ENCODE measurements at places on chromosomes 11 and 22.

DNA sequence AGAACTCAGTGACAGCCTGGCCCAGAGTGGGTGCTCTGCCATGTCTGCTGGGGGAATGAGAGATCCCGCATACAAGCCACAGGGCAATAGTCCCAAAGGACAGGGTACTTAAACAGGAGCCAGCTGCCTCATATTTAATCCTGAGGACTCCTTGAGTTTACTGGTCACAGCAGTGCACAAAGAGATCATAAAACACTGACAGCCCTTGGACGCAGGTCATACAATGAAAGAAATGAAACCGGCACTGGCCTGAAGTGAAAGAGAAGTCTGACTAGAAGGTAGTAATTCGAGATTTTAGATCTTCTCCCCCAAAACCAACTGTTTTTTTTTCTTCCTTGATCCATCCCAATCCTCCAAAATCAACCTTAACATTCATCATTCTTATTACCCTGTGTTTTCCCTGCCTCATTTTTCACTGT lies 299.8 kb upstream of the SYN3 start:
- no peaks in the 10 kb centered on the region for H3K4me1 ChIP-seq
- H3K36me3 ChIP-seq: no peaks in the 10 kb centered on the region
- H3K27me3 ChIP-seq: no peaks in the 10 kb centered on the region

DNA sequence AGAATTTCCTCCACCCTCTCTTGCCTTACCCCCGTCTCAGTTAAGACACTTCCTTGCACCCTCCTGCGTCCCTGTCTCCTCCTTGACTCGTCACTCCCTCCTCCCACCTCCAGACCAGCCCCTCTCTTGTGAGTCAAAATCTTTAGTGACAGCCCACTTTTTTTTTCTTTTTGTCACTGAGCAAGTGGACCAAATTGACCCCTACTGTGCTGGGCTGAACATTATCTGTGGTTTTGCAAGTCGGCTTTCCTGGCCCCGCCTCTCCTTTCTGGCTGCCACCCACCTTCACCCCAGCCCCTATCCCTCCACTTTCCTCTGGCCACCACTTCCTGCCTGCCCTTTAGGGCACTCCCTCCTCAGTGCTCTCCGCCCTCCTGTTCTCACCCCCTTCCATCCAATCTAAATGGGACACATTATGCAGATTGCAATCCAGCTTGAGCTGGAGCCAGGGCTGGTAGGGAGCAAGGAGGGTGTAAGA lies at the start of gene APLNR:
TSS of gene APLNR (minus strand) at position 47 of the 478 bp plus-strand sequence. CDS start 246 bp downstream, outside the sequence.
- no peak within 1 kb of the TSS for H3K27ac ChIP-seq
- no peak for DNase-seq
- H3K4me1 ChIP-seq: no peaks in the 10 kb centered on the region
- no peaks in the 10 kb centered on the region for H3K36me3 ChIP-seq
- H3K27me3 ChIP-seq: no peaks in the 10 kb centered on the region
- H3K4me3 ChIP-seq: no peak within 1 kb of the TSS

DNA sequence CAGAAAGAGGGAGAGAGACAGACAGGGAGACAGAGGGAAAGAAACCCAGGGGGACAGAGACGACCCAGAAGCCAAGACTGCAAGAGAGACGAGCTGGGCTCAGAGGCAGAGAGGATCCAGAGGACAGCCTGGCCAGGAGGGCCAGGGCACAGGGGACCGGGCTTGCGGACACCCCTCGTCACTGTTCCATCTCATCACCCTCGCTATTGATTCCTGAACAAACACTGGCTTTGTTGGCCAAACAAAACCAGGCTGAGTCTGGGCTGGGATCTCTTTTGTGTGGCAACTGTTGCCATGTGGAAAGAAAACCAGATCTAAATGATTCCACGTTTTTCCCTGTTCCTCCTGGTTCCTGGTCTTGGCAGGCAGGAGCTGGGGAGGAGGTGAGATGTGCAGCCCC lies 339.4 kb downstream of the MN1 start:
- H3K27me3 ChIP-seq: no peaks in the 10 kb centered on the region
- DNase-seq: no peak
- no peak overlapping the region for H3K27ac ChIP-seq
- H3K36me3 ChIP-seq: no peaks in the 10 kb centered on the region

- no peak overlapping the region for H3K27ac ChIP-seq
- peaks cover 26% of the 10 kb centered on the region for H3K4me1 ChIP-seq
- no peak overlapping the region for H3K4me3 ChIP-seq
- no peaks in the 10 kb centered on the region for H3K27me3 ChIP-seq
Measured at GRCh38 chr11:83006877-83007330, 64.8 kb downstream of the RAB30 start.

DNA sequence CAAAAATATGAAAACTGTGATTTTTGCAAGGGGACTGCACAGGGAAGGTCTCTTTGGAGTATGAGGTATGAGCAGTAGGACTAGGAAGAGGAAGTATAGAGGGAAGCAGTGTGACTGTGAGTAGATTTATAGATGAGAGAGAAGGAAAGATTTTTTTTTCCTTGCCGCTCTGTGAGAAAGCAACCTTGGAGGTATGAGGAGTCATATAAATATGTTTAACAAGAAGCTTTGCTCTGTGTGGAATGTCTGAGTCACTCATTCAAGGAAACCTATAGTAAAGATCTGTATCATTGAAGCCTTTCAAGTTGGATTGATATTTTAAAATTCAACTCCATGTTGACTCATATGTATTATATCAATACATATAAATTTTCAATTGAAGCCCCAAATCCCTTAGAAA lies 26.2 kb downstream of the DNHD1 start:
- no peak overlapping the region for H3K27ac ChIP-seq
- DNase-seq: no peak
- peaks cover 5% of the 10 kb centered on the region for H3K36me3 ChIP-seq
- no peaks in the 10 kb centered on the region for H3K4me1 ChIP-seq
- H3K27me3 ChIP-seq: no peaks in the 10 kb centered on the region

- H3K27ac ChIP-seq: no peak overlapping the region
- H3K36me3 ChIP-seq: no peaks in the 10 kb centered on the region
- no peaks in the 10 kb centered on the region for H3K4me1 ChIP-seq
- H3K27me3 ChIP-seq: no peaks in the 10 kb centered on the region
- no peak for DNase-seq
- no peak overlapping the region for H3K4me3 ChIP-seq
Measured at GRCh38 chr11:71209181-71209580, 43.2 kb downstream of the SHANK2 start.

DNA sequence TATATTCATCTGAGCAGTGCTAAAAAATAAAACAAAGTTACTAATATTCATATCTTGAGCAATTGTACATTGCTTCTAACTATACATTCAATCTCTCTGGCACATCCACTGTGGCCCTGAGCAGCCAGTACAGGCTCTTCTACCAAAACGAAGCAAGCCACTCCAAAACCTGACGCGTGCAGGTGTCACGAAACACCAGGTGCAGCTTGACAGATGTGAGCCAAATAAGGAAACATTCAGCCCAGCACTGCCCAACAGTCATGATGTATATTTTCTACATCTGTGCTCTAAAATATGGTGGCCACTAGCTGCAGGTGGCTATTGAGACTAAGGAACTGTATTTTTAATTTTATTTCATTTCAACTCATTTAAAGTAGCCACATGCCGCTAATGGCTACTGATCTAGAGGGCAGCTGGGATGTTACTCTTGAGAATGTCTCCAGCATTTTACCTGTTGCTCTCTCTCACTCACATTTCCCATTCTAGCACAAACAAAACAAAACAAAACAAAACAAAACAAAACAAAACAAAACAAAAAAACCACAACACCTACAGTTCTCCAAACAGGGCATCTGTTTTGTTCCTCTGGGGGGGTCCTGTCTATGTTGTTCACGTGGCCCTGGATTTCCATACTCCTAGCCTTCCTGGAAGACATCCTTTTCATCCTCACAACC lies 77.7 kb downstream of the LARGE1 start:
- peaks cover 31% of the 10 kb centered on the region for H3K4me1 ChIP-seq
- no peak overlapping the region for H3K27ac ChIP-seq
- H3K4me3 ChIP-seq: no peak overlapping the region
- no peak for DNase-seq
- no peaks in the 10 kb centered on the region for H3K27me3 ChIP-seq

DNA sequence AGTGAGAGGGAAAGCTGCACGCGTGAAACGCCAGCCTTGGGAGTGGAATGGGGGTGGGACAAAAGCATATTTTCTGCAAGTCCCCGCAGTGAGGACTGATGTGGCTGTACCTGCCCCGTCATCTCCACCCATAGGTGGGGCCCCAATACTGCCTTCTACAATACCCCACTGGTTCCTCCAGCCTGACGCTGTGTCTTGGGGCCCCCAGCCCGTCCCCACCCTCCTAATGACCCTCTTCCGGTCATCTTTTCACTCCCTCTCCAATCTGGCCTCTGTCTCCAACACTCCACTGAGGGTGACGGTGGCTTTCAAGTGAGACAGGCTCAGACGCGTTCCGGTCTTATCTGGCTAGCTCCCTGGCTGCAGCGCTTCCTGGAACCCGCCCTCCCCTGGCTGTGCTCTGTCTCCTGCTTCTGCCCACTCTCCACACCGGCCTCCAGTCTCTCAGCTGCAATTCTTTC lies 104.2 kb downstream of the MICAL3 start:
- DNase-seq: no peak
- no peak overlapping the region for H3K4me3 ChIP-seq
- no peaks in the 10 kb centered on the region for H3K27me3 ChIP-seq

DNA sequence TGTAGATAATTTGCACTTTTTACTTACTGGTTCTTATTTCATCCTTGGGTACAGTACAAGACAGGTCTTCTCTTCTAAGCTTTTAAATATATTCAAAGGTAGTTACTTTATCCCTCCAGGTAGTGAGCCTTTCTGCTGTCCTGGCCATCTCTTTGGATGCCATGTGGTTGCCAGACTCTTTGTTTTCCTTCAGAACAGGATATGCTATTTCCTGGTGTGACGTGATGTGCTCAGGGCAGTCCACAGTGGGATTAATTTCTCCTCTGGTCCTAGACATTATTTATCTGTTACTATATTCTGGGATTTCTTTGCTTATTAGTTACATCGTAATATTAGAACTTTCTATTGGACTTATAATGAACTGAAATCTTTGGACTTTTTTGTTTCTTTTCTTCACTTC lies 63.7 kb downstream of the PPP6R3 start:
- no peak overlapping the region for H3K4me3 ChIP-seq
- no peak overlapping the region for H3K27ac ChIP-seq
- no peak for DNase-seq
- H3K4me1 ChIP-seq: peaks cover 51% of the 10 kb centered on the region

DNA sequence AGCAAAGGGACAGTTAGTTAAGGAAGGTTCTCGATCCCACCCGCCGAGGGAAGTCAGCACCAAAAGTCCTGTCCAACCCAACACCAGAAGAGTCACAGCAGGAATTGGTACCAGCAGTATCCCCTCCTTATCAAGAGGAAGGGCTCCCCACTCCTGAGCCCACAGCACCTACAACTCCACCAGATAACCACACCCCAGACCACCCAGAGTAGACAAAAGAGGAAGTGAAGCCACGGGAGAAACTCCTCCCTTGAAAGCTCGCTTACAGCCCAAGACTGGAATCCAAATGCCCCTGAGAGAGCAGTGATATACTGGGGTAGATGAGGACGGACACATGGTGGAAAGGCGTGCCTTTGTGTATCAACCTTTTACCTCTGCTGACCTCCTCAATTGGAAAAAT lies 7.3 kb upstream of the CD5 start:
- no peak overlapping the region for H3K4me3 ChIP-seq
- no peaks in the 10 kb centered on the region for H3K36me3 ChIP-seq
- H3K27ac ChIP-seq: no peak overlapping the region
- no peaks in the 10 kb centered on the region for H3K27me3 ChIP-seq
- no peak for DNase-seq

DNA sequence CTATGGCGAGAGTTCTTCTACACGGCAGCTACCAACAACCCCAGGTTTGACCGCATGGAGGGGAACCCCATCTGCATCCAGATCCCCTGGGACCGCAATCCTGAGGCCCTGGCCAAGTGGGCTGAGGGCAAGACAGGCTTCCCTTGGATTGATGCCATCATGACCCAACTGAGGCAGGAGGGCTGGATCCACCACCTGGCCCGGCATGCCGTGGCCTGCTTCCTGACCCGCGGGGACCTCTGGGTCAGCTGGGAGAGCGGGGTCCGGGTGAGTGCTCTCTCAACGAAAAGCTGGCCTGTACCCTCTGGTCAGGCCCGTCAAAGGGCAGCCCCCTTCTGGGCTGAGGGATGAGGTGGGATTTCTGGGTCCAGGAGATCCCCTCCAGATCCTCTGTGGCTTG lies 15.9 kb upstream of the MAPK8IP1 start:
- H3K27me3 ChIP-seq: no peaks in the 10 kb centered on the region
- H3K36me3 ChIP-seq: peaks cover 87% of the 10 kb centered on the region
- H3K4me1 ChIP-seq: no peaks in the 10 kb centered on the region
- H3K4me3 ChIP-seq: no peak overlapping the region

DNA sequence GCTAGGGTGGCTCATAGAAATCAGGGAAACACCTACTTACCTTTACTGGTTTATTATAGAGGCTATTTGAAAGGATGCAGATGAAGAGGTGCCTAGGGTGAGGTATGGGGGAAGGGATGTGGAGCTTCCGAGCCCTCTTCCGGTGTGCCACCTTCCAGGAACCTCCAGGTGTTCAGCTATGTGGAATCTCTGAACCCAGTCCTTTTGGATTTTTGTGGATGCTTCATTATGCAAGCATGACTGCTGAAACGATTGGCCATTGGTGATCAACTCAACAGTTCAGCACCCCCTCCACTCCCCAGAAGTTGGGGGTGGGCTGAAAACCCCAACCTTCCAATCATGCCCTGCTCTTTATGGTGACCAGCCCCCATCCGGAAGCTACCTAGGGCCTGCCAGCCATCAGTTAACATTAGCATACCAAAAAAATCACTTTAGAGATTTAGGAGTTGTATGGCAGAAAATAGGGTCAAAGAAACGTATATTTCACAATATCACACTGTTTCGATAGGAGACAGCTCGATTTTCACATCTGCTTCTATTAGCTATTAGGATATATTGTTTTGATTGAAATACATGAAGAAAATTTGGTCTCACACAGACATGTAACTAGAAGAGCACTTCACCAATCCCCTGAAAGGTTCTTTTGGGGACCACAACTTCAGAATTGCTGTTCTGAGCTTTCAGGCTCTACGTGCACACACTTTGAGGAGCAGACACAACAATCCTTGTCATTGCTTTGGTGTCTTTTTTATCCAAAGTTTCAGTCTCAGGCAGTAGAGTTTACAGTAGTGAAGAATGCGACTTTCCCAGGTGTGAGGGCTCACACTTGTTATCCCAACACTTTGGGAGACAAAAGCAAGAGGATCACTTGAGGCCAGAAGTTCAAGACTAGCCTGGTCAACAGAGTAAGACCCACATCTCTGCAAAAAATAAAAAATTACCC lies 3.3 kb upstream of the POLR2G start:
- no peak overlapping the region for H3K27ac ChIP-seq
- no peak overlapping the region for H3K4me3 ChIP-seq
- H3K27me3 ChIP-seq: no peaks in the 10 kb centered on the region
- no peaks in the 10 kb centered on the region for H3K36me3 ChIP-seq
- peaks cover 31% of the 10 kb centered on the region for H3K4me1 ChIP-seq
- no peak for DNase-seq

DNA sequence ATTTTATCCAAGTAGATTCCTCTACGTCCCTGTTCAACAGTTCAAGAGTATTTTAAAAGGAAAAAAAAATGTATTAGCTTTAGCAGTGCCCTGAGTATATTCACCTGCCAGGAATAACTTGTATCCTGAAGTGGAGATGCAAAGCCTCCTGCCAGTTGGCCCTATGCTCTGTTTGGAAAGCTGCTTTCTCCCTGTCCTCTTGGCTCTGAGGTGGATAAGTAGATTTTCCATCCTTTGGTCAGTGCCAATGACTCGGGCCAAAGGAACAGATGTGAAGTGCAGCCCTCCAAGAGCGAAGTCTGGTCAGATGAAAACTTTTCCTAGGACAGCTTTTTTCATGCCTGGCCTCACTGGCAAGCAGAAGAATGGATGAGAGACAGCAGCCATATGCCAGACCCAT lies 839.9 kb upstream of the TENM4 start:
- H3K4me1 ChIP-seq: no peaks in the 10 kb centered on the region
- H3K4me3 ChIP-seq: no peak overlapping the region
- no peak for DNase-seq
- no peak overlapping the region for H3K27ac ChIP-seq

Measured in vagina (tissue), 2 donors.